HCT116 (cell line): ENCODE measurements at places on chromosomes 2 and 18. TPM values are rescaled to one million over a fixed set of nuclear protein-coding genes. Genes with fewer than 3 reads are reported as not detected.

REG3G gene
- total RNA-seq, result 0.86 TPM

CXCR4 gene
- 1.3 TPM for total RNA-seq

LOXHD1 gene
- total RNA-seq, result not detected

NGEF gene
- 12.6 TPM for total RNA-seq

- no peak overlapping the region for H3K4me3 ChIP-seq
- H3K27ac ChIP-seq, result no peak overlapping the region
- no peaks in the 10 kb centered on the region for H3K27me3 ChIP-seq
- H3K4me1 ChIP-seq, result no peaks in the 10 kb centered on the region
- DNase-seq, result no peak
Observed at GRCh38 chr18:24234330-24234729, 95.5 kb downstream of the CABYR start.

DNA sequence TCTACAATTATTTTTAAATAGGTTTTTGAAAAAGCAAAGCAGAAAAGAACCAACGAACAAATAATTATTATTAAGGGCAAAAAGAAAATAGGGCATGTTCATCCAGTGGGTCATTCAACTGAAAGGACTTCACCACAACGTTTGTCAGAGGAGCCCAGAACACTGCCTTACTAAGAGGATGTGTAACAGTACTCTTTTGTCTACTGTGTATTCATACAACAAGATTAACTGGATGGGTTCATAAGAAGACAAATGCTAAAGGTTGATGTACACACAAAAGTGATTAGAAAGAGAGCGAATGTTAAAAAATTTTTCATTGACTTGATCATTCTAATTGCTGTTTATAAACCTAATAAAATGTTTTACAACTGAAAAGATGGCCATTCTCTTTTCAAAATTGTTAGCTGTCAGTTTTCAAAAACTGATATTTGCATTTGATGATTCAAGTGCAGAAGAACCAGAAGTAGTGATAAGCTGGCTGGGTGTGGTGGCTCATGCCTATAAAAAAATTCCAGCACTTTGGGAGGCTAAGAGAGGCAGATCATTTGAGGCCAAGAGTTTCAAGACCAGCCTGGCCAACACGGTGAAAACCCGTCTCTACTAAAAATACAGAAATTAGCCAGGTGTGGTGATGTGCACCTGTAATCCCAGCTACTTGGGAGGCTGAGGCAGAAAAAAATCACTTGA lies 33.1 kb downstream of the MGAT4A start:
- H3K27me3 ChIP-seq, result no peaks in the 10 kb centered on the region
- H3K4me3 ChIP-seq, result no peak overlapping the region
- no peaks in the 10 kb centered on the region for H3K36me3 ChIP-seq
- DNase-seq, result no peak

DNA sequence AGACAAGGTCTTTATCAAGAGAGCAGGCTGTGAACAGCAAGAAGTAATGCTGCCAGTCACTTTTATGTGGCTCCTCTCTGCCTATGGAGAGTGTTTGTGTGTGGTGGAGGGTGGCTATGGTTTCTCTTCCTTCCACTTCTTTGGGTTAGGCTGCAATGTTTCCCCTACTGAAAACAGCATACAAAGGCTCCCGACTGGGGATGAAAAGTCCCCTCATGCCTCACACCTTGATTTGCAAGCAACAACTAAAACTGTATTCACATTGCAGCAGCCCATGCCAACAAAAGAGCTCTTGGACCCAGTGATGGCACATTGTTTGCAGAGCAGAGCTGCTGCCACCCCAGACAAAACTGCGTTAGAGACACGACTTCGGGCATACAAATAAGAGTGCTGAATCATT lies 301.6 kb downstream of the SLC8A1 start:
- no peaks in the 10 kb centered on the region for H3K36me3 ChIP-seq
- no peak overlapping the region for H3K4me3 ChIP-seq
- H3K27ac ChIP-seq, result no peak overlapping the region

GRCh38 chr2:55995211-55995610 lies 71.6 kb upstream of the EFEMP1 start:
- H3K27me3 ChIP-seq, result no peaks in the 10 kb centered on the region
- H3K4me3 ChIP-seq, result no peak overlapping the region
- H3K4me1 ChIP-seq, result no peaks in the 10 kb centered on the region

DNA sequence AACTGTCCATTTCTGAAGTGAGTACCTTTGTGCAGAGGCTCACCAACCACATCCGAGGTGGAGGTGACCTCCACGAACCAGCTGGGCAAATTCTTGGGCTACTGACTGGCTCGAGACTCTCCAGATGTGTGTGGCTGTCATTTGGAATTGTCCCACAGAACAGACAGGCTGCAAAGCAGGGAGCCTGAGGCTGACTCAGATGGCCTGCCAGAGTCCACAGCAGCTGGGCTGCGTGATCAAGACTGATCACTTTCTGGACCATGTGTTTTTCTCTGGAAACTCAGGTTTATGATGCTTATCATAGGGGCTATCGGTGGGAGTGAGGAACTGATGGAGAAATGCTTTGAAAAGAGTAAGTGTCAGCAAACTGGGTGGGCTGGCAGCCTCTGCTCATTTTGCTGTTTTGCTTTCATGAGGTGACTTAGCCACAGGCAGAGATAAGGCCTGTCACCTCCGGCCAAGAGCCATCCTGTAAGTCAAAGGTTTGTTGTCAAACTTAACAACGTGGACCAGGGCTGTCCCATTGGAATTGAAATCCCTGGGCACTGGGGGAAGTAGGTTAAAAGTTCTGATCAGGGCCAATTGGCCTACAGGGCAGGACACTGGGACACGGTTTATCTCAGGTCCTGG lies 120.4 kb downstream of the LIPG start:
- no peak overlapping the region for H3K27ac ChIP-seq
- H3K4me1 ChIP-seq, result no peaks in the 10 kb centered on the region
- H3K36me3 ChIP-seq, result no peaks in the 10 kb centered on the region

- H3K36me3 ChIP-seq, result no peaks in the 10 kb centered on the region
- peaks cover 8% of the 10 kb centered on the region; the same call in 1 of the 2 replicates for H3K4me1 ChIP-seq
- no peak for DNase-seq
- no peaks in the 10 kb centered on the region for H3K27me3 ChIP-seq
- H3K4me3 ChIP-seq, result no peak overlapping the region
- no peak overlapping the region for H3K27ac ChIP-seq
Observed at GRCh38 chr2:190221429-190221828, 98.2 kb downstream of the HIBCH start.

DNA sequence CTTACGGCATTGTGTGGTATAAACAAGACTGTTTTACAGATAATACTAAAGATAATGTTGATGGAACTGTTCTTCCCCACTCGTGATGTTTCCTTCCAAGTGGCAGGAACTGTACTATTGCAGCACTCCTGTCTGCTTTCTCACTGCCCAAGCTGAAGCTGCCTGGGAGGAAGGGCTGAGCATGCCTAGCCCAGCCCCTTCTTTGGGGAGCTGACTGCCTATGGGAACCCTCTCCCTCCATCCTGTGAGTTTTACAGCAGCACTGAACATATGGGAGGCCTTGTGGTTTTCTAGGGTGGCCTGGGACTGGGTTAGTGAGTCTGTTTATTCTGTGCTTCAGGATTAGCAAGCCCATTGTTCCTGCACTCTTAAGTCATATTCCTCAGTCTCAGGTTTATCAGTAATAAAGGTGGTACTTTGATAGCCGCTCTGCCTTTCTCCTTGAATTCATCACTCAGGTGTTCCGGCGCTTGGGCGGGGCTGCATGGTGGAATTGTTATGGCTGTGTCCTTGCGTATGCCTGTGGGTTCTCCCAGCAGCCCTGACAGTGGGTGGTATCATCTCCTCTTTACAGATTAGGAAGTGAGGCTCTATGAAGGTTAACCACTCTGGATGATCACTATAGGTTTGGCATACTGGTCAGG lies 379.7 kb downstream of the PTPRM start:
- H3K36me3 ChIP-seq, result no peaks in the 10 kb centered on the region
- peak overlapping the region; percentile 43; the same call in 1 of the 2 replicates for H3K27ac ChIP-seq
- peak; percentile 61 for DNase-seq

- H3K27ac ChIP-seq, result no peak overlapping the region
- H3K36me3 ChIP-seq, result peaks cover 12% of the 10 kb centered on the region; the same call in 1 of the 2 replicates
- H3K4me3 ChIP-seq, result no peak overlapping the region
- DNase-seq, result no peak
- no peaks in the 10 kb centered on the region for H3K4me1 ChIP-seq
Observed at GRCh38 chr2:235812185-235812665, 318.4 kb downstream of the AGAP1 start.

DNA sequence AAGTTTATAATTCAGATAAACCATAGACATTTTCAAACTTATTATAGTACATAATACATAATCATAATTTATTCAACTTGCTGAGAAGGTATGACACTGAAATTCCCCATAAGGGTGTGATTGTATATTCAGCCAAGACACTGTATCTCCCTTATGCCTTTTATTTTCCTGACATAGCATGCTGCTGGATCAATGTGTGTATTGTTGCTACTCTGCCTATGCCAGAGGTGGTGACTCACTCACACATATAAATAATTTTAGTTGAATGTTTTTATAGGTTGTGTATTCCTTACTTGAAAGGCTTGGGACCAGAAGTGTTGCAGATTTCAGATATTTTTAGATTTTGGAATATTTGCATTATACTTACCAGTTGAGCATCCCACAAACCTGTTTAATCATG lies 86.8 kb downstream of the VRK2 start:
- no peak overlapping the region for H3K27ac ChIP-seq
- peaks cover 3% of the 10 kb centered on the region; the same call in 1 of the 2 replicates for H3K4me1 ChIP-seq
- no peaks in the 10 kb centered on the region for H3K36me3 ChIP-seq
- DNase-seq, result no peak
- no peak overlapping the region for H3K4me3 ChIP-seq

DNA sequence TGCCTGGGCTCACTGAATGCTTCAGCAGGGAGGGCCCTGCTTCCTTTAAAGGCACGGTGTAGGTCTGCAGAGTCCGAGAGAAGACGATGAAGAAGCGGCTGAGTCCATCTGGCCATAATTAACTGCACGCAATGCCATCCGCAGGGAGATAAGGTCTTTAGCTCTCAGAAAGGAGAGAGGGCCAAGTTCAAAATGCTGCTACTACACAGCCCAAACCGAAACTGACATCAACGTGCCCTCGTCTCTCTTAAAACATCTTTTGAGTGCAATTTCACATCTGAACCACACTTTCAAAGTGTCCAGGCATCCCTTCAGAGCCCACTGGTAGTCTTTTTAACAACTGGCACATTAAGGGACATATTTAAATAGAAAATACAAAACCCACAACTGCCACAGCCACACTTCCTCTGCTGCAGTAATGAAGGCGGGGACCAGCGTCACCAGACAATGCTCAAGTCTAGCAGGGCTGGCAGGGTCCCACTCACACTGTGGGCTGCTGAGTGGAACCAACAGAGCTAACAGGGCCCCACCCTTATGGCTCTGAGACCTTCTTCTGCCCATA lies 35.8 kb downstream of the ST3GAL5 start:
- H3K4me1 ChIP-seq, result no peaks in the 10 kb centered on the region
- no peaks in the 10 kb centered on the region for H3K36me3 ChIP-seq
- no peak for DNase-seq

DNA sequence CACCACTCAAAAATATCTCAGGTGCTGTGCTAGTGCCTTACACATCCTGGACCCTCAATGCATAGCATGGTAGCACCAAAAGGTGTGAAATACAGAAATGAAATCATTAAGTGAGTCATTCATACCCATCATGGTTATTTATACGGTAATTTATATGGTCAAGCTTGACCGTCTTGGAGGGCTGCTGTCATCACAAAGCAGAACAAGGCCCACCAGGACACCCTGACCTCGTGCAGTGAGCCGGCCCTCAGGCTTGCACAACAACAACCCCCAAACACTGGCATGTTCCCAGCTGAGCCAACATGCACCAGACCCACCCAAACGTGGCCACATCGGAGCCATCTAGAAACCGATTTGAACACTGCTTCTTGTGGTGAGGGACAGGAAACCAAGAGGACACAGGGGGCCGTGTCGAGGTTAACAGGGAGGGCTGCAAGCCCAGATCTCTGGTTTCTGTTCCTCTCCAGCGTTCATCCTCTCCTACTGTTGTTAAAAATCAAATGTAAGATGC lies 378.5 kb upstream of the ID2 start:
- H3K4me3 ChIP-seq, result no peak overlapping the region
- no peak for DNase-seq
- no peaks in the 10 kb centered on the region for H3K27me3 ChIP-seq
- H3K36me3 ChIP-seq, result no peaks in the 10 kb centered on the region
- peaks cover 6% of the 10 kb centered on the region; the same call in 1 of the 2 replicates for H3K4me1 ChIP-seq

GRCh38 chr2:34474646-34475045 lies 875.5 kb upstream of the FAM98A start:
- H3K27me3 ChIP-seq, result no peaks in the 10 kb centered on the region
- H3K4me3 ChIP-seq, result no peak overlapping the region
- no peaks in the 10 kb centered on the region for H3K4me1 ChIP-seq

DNA sequence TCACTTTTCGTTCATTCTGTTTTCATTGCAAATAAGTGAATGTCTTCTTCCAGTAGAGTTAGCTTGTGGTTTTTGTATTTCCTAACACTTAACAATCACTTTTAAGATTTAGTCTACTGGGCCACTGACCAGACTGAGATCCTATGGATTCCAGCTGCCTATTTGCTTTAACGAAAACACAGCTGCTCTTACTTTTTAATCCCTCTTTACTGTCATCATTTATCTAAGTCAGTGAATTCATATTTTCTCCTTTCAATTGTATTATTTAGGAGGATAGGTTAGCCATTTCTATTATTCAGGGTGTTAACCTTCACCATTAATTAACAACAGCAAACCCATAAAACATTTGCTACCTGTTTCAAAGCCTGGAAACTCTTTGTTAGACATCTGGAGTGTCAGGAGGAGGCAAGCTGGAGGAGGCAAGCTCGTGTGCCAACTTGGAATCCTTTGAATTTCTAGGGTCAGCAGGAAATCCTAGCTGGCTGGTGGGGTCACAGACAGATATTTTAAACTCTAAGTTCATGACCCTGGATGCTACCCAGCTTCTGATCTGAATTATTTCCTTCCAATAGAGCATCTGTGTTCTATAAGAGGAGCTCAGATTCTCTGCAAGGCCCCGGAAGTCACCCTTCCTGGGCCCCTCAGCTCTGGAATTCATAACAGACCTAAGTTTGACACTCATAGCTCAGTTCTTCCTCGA lies 385.3 kb downstream of the RBM43 start:
- no peaks in the 10 kb centered on the region for H3K27me3 ChIP-seq
- H3K36me3 ChIP-seq, result no peaks in the 10 kb centered on the region
- H3K4me1 ChIP-seq, result peaks cover 11% of the 10 kb centered on the region
- no peak overlapping the region for H3K27ac ChIP-seq
- no peak overlapping the region for H3K4me3 ChIP-seq

GRCh38 chr2:129757915-129758783 lies 221.3 kb upstream of the RAB6C start:
- peaks cover 35% of the 10 kb centered on the region; the same call in 1 of the 2 replicates for H3K27me3 ChIP-seq
- no peaks in the 10 kb centered on the region for H3K4me1 ChIP-seq
- no peak for DNase-seq
- no peaks in the 10 kb centered on the region for H3K36me3 ChIP-seq

- no peaks in the 10 kb centered on the region for H3K36me3 ChIP-seq
- no peak overlapping the region for H3K27ac ChIP-seq
- H3K27me3 ChIP-seq, result no peaks in the 10 kb centered on the region
- H3K4me3 ChIP-seq, result no peak overlapping the region
- peaks cover 6% of the 10 kb centered on the region for H3K4me1 ChIP-seq
Observed at GRCh38 chr2:172993931-172994717, 81.5 kb upstream of the MAP3K20 start.

- H3K4me1 ChIP-seq, result peaks cover 17% of the 10 kb centered on the region
- no peak overlapping the region for H3K27ac ChIP-seq
- no peaks in the 10 kb centered on the region for H3K36me3 ChIP-seq
- no peak for DNase-seq
Observed at GRCh38 chr2:45278365-45279078, 269.3 kb upstream of the SIX2 start.
